ENCODE measurements at places on chromosomes 2 and 18. TPM values are rescaled to one million over a fixed set of nuclear protein-coding genes. Genes with fewer than 3 reads are reported as not detected.

The UGT1A5 gene
- total RNA-seq, result not detected

The FEV gene
- not detected for total RNA-seq

The MYOM1 gene
- total RNA-seq, result 6.7 TPM

The TMEM127 gene
- total RNA-seq, result 33.7 TPM

The LAMA1 gene
- not detected for total RNA-seq

DNA sequence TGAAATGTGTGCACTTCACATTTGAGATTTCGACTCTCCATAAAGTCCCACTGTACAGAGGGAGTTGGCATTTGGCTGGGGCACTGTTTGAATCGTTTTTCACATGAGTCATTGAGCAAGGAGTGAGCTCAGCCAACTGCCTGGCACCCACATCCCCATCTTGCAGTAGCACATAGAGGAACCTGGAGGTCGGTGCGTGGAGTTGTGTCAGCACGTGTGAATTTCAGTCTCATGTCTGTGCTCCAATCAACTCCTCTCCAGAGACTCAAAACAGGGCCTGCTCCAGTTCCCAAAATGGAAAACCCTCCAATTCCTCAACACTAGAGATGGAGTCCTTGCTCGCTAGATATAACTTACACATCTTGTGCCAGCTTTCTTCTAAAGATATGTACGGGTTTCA lies 126.8 kb upstream of the CAPN13 start:
- no peaks in the 10 kb centered on the region for H3K36me3 ChIP-seq
- H3K27me3 ChIP-seq, result no peaks in the 10 kb centered on the region
- DNase-seq, result no peak
- no peak overlapping the region for H3K4me3 ChIP-seq

DNA sequence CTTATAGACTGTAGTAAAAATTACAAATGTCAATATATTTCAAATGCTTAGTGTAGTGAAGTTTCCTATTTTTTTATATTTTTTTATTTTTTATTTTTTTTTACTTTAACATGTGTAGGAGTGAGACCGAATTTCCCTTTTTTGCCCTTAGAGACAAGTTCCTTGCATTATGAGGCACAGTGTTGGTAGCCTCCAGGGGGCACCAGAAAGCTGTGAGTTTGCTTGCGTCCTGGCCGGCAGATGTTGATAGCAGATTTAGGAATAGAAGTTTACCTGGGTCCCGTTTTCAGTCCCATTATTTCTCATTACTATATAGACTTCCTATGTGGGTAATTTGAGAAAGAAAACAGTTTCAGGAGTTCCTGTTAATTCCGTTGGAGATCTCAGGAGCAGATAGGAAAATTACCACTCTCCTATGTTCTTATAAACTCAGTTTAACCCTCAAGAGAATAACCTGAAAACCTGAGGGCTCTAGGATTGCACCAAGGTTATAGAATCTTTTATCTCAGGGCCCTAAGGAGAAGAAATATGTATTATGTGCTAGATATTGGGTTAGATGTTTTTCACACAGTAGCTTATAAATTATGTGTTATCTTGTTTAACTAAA lies 157.5 kb upstream of the SESTD1 start:
- H3K27ac ChIP-seq, result no peak overlapping the region
- no peak overlapping the region for H3K4me3 ChIP-seq
- no peaks in the 10 kb centered on the region for H3K27me3 ChIP-seq
- no peaks in the 10 kb centered on the region for H3K4me1 ChIP-seq

DNA sequence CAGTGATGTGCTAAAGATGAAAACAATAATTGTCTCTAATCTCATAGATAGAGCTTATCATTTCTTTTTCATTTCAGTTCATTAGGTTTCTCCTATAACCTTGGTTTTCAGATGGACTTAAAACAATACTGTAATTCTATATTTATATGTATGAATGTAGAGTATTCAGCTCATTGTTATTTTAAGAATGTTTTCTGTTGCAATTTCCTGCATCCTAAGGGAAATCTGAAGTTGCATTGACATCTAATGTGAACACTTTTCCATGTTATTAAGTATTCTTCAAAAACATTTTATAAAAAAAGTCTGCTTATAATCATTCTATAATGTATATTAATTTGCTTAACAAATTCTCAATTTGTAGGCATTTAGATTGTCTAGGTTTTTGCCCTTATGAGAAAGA lies 288.9 kb downstream of the XIRP2 start:
- H3K27ac ChIP-seq, result no peak overlapping the region
- H3K27me3 ChIP-seq, result no peaks in the 10 kb centered on the region
- no peaks in the 10 kb centered on the region for H3K4me1 ChIP-seq
- DNase-seq, result no peak
- H3K36me3 ChIP-seq, result no peaks in the 10 kb centered on the region

DNA sequence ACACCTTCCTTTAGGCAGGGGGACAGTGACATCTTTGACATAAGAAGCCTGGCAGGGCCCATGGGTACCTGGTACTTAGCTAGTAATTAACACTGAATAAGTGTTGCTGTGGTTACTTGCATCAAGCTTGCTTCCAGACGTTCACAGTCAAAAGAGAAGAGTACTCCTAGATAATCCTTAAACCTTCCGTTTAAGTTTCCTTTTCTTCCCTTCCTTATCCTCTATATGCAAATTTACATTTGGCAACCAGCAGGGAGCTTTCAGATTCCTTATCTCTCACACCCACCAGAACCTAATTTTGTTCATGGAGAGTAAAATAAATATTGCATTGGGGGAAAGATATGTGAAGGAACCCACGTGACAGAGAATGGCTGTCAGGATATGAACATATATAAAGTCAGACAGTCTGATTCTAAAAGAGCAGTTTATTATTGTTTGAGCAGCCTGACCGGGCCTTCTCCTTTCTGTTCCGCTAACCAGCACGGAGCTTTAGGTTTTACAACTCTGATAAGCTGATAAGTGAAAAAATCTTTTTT lies 7.8 kb upstream of the RAB31 start:
- no peaks in the 10 kb centered on the region for H3K27me3 ChIP-seq
- no peaks in the 10 kb centered on the region for H3K4me1 ChIP-seq
- H3K36me3 ChIP-seq, result no peaks in the 10 kb centered on the region
- H3K4me3 ChIP-seq, result no peak overlapping the region
- DNase-seq, result no peak

GRCh38 chr18:73715210-73715670 lies 432.4 kb downstream of the FBXO15 start:
- H3K27me3 ChIP-seq, result no peaks in the 10 kb centered on the region
- H3K4me1 ChIP-seq, result no peaks in the 10 kb centered on the region
- H3K27ac ChIP-seq, result no peak overlapping the region
- H3K36me3 ChIP-seq, result no peaks in the 10 kb centered on the region
- no peak for DNase-seq

- DNase-seq, result no peak
- no peaks in the 10 kb centered on the region for H3K36me3 ChIP-seq
- no peaks in the 10 kb centered on the region for H3K4me1 ChIP-seq
- no peaks in the 10 kb centered on the region for H3K27me3 ChIP-seq
- no peak overlapping the region for H3K27ac ChIP-seq
Measured at GRCh38 chr2:216242365-216242764, 129.9 kb downstream of the MARCHF4 start.

DNA sequence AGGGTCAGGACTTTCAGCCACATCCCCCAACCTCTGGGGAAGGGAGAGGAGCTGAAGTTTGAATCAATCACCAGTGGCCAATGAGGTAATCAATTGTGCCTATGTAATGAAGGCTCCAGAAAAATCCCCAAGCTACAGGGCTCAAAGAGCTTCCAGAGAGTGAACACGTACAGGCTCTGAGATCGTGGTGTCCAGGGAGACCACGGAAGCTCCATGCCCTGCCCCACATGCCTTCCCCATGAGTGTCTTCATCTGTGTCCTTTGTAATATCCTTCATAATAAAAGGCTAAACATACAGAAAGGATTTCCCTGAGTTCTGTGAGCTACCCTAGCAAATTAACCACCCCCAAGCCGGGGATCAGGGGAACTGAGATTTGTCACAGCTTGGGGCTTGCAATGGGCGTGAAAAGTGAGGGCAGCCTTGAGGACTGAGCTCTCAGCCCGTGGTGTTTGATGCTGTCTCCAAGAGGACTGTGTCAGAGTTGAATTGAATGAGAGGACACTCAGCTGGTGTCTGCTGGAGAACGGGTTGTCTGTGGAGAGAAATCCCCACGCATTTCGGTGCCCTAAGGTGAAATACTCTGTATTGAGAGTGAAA lies 25.5 kb upstream of the TUBB6 start:
- H3K4me1 ChIP-seq, result no peaks in the 10 kb centered on the region
- DNase-seq, result no peak
- no peaks in the 10 kb centered on the region for H3K27me3 ChIP-seq
- H3K4me3 ChIP-seq, result no peak overlapping the region
- H3K27ac ChIP-seq, result no peak overlapping the region

DNA sequence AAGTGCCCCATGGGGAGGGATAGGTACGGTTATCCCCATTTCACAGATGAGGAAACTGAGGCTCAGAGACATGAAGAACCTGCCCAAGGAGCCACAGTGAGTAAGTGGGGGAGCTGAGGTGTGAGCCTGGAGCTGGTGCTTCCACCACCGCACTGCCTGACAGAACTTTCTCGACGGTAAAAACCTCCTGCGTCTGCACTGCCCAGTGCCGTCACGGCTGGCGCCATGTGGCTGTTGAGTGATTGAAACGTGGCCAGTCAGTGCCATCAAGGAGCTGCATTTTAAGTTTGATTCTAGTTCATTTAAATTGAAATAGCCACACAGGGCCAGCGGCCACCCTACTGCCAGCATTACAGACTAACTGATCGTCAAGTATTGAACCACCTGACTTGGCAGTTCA lies 217.1 kb downstream of the AGAP1 start:
- no peak for DNase-seq
- H3K27me3 ChIP-seq, result no peaks in the 10 kb centered on the region
- no peak overlapping the region for H3K27ac ChIP-seq
- no peaks in the 10 kb centered on the region for H3K36me3 ChIP-seq

DNA sequence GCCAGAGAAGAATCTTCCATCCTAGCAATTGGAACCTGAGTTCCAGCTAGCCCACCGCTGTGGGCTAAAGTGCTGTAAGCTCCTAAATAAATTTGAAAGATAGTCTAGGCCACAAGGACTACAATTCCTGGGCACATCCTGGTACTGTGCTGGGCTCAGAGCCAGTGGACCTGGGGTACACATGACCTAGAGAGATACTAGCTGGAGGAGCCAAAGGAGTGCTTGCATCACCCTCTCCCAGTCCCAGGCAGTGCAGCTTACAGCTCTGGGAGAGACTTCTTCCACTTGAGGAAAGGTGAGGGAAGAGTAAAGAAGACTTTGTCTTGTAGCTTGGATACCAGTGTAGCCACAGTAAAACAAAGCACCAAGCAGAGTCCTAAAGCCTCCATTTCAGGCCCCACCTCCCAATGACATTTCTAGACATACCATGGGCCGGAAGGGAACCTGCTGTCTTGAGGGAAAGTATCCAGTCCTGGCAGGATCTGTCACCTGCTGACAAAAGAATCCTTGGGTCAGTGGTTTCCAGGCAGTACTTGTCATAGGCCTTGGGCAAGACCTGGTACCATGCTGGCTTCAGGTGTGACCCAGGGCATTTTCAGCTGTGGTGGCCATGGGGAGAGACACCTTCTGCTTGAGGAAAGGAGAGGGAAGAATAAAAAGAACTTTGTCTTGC lies 89.5 kb downstream of the TMEM185B start:
- H3K27ac ChIP-seq, result no peak overlapping the region
- H3K36me3 ChIP-seq, result peaks cover 12% of the 10 kb centered on the region
- H3K4me3 ChIP-seq, result no peak overlapping the region
- no peak for DNase-seq

GRCh38 chr2:74091391-74091790 lies 56.3 kb downstream of the BOLA3 start:
- H3K4me1 ChIP-seq, result no peaks in the 10 kb centered on the region
- peak overlapping the region; percentile 31 for H3K27ac ChIP-seq
- no peaks in the 10 kb centered on the region for H3K27me3 ChIP-seq
- no peak overlapping the region for H3K4me3 ChIP-seq
- H3K36me3 ChIP-seq, result peaks cover 87% of the 10 kb centered on the region
- no peak for DNase-seq

DNA sequence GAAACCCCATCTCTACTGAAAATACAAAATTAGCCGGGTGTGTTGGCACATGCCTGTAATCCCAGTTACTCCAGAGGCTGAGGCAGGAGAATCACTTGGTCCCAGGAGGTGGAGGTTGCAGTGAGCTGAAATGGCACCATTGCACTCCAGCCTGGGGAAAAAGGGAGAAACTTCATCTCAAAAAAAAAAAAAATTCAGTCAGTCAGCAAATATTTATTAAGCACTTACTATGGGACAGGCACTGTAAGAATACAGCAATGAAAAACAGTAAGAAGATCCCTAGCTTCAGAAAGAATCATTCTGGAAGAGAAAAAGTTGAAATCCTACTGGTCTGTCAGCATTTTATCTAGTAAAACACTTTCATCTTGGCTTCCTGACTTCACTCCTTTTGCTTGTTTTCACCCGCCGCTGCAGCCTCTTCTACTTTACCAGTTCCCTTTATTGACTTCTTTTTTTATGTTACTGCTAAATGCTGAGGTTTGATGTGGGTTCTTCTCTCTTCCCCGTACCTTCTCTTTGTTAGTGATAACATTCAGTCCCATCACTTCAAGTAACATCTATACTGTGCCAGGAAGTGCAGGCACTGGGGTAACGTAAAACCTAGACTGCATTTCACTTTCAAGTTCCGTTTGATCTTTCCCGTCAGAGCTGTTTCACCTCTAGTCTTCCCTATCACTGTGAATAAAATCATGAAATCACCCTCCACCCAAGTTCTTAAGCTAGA lies 10.8 kb upstream of the TAF4B start:
- no peaks in the 10 kb centered on the region for H3K36me3 ChIP-seq
- peak; percentile 86 for DNase-seq
- H3K4me1 ChIP-seq, result peaks cover 18% of the 10 kb centered on the region
- H3K4me3 ChIP-seq, result no peak overlapping the region
- peak overlapping the region; percentile 58 for H3K27ac ChIP-seq

DNA sequence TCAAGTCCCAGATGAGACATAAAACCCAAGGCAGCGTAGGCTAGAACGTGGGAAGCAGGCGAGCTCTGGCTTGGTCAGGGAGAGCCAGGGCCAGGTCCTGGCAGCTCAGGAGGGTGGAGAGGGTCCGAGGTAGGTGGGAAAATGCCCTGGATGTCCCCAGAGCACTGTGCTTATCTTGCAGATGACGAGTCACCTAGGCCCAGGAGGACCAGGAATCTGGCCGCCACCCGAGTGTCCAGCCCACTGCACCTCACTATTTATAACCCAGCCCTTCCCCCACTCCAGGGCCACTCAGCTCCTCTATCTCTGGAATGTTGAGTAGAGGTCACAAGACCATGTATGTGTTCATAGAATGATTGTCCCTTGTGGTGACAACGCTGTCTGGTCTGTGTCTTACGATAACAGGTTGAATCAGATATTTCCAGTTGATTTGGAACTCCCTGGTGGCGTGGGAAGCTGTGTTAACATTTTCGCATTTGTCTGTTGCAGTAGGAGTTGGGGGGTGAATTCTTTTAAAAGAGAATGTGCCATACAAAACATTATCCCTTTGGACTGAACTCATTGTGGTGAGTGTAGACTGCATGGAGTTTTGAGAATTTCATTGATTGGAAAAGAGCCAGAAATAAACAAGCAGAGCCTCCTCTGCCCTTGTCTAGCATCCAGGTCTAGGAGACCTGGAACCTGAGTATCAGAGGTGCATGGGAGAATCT lies 47.5 kb downstream of the EMILIN2 start:
- DNase-seq, result no peak
- H3K27me3 ChIP-seq, result no peaks in the 10 kb centered on the region
- peaks cover 27% of the 10 kb centered on the region for H3K4me1 ChIP-seq
- H3K27ac ChIP-seq, result no peak overlapping the region
- no peak overlapping the region for H3K4me3 ChIP-seq
- no peaks in the 10 kb centered on the region for H3K36me3 ChIP-seq

Measured in naive thymus-derived CD4-positive, alpha-beta T cell (primary cell).